ENCODE measurements at places on chromosomes 6 and 20.

- no peak for DNase-seq
These were observed 69.4 kb downstream of the MBOAT1 start for GRCh38 chr6:20142866-20143265.

DNA sequence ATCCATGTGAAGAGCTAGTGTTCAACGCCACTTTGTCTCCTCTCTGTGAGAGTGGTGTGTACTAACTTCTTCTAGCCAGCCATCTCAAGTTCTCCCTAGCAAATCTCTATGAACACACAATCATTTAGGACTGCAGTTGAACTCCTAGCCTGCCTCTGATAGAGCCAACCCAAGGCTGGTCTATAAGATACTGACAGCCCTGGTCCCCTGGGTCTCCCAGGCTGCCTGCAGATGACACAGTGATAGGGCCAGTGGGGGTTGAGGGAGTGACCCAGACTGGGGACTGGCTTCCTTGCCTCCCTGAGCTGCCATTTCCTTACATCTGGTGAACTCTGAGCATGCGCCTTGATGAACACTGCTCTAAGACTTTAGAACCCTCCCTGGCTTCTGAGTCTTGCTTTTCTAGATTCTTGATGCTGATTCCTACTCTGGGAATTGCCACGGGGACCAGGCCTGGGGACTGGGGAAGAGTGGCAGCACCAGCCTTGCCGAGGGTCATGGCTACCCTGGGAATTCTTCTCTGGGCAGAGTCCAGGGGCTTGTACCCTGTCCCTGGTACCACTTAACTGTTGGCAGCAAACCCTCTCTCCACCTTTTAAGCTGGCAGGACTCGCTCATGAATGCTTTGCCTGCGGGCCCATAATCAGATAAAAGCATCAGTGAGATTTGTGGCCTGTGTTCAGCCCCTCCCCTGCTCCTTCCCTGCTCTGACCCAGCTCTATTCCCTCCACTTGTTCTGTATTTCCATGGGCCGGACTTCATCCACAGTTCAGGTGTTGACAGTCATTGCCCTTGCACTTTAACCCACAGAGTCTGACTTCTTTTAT lies 130.8 kb upstream of the CHD6 start:
- no peak for DNase-seq

DNA sequence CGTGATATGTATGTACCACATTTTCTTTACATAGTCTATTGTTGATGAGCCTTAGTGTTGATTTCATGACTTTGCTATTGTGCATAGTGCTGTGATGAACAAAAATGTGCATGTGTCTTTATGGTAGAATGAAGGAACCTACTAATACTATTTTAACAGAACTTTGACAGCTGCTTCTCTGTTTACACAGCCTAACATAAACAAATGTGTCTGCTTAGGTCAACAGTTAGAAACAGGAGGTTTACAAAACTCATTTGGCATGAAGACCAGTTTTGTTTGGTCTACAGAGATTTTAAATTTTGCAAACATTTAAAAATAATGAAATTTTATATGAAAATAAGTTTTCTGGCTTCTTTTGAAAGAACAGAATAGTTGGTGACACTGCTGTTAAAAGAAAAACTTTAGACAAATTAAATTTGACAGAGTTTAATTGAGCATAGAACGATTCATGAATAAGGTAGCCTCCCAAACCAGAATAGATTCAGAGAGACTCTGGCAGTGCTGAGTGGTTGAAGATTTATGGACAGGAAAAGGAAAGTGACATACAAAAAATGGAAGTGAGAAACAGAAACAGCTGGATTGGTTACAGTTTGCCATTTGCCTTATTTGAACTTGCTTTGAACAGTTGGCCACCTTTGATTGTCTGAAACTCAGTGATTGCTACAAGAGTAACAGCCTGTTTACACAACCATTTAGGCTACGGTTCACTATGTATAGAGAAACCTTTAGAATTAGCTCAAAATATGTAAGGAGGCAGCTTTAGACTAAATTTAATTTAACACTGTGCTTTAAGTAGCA lies 715.8 kb upstream of the HS3ST5 start:
- no peak for DNase-seq

DNA sequence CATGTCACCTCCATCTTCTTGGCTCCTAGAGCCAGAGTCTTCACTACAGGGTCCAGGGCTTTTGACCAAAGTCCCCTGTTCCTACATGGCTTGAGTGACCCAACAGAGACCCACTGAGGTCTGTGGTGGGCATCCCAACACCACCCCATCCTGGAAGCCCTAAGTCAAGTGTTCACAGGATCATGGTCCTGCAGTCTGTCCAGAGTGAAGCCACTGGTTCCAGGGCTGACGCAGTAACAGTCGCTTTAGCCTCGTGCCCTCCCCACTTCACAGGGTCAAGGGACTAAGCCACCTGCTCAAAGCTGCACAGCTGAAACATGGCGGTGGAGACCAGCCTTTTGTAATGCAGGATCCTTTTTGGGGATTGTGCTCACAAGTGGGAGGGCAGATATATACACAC lies 133.9 kb downstream of the JPH2 start:
- DNase-seq: no peak

GRCh38 chr6:106890447-106890846 lies 84.1 kb downstream of the CD24 start:
- DNase-seq: no peak

GRCh38 chr6:140671926-140672325 lies 1297.5 kb upstream of the CITED2 start:
- DNase-seq: no peak

- no peak for DNase-seq
These were observed 24.3 kb upstream of the TBX18 start for GRCh38 chr6:84788689-84789088.

GRCh38 chr6:73506246-73506645 lies 14.6 kb downstream of the EEF1A1 start:
- DNase-seq: no peak

DNA sequence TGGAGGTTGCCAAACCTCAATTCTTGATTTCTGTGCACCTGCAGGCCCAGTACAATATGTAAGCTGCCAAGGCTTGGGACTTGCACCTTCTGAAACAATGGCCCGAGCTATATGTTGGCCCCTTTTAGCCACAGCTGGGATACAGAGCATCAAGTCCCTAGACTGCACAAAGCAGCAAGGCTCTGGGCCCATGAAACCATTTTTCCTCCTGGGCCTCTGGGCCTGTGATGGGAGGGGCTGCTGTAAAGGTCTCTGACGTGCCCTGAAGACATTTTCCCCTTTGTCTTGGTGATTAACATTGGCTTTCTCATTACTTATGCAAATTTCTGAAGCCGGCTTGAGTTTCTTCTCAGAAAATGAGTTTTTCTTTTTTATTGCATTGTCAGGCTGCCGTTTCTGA lies 40.5 kb upstream of the SLC35F1 start:
- DNase-seq: no peak

DNA sequence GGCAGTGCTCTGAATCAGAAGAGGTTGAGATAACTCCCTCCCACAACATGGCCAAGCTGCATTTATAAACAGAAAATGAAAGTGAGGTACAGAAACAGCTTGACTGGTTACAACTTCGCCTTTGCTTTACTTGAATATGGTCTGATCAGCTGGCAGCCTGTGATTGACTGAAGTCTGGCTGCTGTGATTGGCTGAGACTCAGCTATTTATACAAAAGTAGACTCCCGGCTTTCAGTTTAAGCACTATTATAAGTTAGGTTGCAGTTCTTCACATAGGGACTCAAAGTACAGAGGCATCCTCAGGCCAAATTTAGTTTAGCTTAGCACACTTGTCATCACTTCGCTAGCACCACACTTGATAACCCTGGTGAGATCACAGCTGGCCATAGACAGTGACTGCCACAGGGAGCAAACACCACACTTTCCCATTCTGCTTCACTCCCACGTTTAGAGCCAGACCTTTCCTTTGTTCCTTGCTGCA lies 362.6 kb downstream of the EPM2A start:
- no peak for DNase-seq

GRCh38 chr6:160931378-160932310 lies 59.9 kb upstream of the MAP3K4 start:
- no peak for DNase-seq

DNA sequence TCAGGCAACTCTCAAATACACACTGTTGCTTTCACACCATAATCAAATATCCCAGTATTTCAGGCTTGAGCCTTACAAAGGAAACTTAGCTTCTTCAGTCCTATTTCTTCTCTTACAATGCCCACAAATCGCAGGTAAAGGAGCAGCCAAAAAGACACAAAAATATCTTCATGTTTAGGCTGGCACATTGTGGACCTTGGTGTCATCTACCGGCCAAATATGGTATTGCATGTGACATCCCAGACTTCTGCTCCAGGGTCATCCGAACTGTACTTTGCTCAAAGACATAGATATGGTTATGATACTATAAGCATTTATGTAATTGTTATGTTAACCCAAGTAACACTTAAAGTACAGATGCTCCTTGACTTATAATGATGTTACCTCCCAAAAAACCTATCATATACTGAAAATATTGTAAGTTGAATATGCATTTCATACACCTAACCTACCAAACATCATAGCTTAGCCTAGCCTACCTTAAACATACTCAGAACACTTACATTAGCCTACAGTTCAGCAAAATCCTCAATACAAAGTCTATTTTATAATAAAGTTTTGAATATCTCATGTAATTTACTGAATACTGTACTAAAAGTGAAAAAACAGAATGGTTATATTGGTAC lies 4.6 kb downstream of the OR2H2 start:
- peak; percentile 27 for DNase-seq

DNA sequence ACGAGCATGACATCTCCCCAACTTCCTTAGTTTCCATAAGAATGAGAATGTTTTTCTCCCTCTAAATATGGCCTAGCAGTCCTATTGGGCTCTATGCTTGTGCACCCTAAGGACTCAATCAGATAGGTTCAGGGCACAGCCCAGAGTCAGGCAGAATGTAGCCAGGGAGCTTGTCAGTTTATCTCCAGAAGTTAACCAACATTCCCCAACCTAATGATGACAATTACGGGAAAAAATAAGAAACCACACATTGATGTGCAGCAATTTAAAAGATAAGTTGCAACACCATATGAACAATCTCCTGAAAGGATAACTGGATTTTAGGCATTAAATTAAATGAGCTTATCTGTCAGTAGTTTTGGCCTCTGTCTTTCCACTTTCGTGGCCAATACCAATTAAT lies 71.1 kb downstream of the HDDC2 start:
- DNase-seq: no peak

GRCh38 chr20:43542161-43542560 lies 16.7 kb upstream of the SGK2 start:
- no peak for DNase-seq

DNA sequence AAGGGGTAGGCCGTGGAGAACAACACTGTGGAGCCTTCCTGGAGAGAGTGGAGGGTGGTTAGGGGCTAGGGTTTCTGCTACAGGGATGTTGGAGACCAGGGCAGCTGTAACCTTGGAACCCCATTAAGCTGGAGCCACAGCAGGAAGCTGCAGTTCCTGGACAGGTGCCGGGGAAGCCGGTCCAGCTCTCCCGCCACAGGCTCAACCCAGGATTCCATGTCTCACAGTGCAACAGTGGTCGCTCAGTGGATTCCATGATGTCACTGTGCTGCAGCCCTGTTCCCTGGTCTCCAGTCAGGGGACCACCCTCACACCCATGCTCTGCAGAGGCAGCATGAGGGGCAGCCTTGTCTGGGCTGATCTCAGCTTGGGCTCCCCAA lies 264.6 kb upstream of the CDYL start:
- no peak for DNase-seq

DNA sequence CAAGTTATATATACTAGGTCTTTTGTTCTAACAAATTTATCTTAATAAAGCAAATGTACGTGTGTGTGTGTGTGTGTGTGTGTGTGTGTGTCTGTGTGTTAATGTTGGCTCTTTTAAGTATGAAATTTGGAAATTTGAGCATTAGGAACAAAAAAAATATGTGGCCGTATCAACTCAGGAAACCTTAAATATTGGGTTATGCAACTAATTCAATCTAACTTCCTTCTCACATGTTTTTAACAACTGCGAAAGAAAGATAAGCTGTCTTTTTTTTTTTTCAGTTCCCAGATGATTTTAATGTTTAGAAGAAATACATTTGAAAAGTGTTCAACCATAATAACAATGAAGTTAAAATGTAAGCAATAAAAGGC lies 616.4 kb upstream of the ARID1B start:
- no peak for DNase-seq

DNA sequence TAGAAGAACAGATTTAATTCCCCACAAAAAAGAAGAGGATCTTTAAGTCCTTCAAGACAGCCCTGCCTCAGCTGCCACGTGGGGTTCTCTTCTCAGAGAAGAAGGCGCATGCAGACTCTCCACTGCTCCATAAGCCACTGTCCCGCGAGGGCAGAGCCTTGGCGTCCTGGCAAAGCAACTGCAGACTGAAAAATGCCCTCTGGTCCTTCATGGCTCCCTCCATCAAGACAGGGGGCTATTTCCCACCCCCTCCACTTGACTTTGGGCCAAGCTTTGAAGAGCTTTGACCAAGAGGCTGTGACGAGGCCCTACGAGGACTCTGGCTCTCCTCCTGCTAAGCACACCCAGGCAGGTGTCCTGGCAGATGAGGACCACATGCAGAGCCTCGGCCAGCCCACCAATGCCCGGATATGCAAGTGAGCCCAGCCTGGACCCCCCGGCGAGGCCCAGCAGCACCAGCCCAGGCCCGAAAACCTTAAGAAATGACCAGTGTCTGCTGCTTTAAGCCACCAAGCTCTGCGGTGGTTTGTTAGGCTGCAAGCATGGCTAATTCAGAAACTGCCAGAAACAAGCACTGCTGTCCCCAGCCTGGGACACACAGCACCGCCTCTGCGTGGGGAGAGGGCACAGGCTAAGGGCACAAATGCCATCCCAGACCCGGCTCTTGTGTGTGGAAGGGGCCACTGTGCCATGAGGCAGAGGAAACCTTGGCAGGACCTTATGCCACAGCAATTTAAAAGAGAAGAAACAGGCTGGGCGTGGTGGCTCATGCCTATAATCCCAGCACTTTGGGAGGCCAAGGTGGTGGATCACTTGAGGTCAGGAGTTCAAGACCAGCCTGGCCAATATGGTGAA lies 16.1 kb downstream of the GMEB2 start:
- no peak for DNase-seq

- no peak for DNase-seq
These were observed 148.9 kb downstream of the KHDC1L start for GRCh38 chr6:73076211-73076954.

- DNase-seq: no peak
These were observed 489.8 kb upstream of the MANEA start for GRCh38 chr6:95087394-95088097.

DNA sequence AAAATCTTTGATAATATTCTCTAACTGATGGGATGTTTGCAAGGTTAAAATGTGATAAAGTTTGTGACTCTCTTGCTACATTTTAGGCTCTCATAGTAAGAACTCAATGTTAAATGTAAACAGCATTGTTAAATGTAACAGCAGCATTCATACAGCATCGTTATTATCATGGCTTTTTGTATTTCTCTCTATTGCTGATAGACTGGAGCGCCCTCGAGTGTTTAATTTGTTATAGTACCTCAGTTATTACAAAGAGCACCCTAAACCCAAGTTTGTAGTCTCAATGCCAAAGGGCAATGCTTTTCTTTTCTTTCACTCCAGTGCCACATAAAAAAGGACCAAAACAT lies 14.9 kb upstream of the TTPAL start:
- DNase-seq: no peak

DNA sequence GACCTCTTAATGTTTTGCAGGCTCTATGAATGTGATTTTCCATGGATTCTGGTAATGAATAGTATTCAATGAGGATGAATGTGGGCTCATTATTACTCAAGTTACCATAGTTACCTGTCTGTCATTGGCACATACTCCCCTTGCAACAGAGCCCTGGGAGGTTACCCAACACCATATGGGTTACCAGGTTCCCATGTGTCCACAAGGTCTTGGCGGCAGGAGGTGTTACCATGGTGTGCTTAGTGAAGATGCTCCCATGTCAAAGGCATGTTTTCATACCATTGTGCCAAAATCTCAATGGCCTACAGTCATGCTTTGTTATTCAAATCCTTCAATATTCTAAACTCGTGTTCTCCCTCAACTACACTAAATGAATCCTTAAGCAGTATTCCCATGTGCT lies 232.5 kb downstream of the HDGFL1 start:
- DNase-seq: no peak

All from naive thymus-derived CD8-positive, alpha-beta T cell (primary cell).